Lung (tissue), 17 donors: ENCODE measurements at places on chromosomes 7 and 10.

- DNase-seq = no peak
Measured at GRCh38 chr10:43623351-43623750, 17.1 kb downstream of the ZNF485 start.

DNA sequence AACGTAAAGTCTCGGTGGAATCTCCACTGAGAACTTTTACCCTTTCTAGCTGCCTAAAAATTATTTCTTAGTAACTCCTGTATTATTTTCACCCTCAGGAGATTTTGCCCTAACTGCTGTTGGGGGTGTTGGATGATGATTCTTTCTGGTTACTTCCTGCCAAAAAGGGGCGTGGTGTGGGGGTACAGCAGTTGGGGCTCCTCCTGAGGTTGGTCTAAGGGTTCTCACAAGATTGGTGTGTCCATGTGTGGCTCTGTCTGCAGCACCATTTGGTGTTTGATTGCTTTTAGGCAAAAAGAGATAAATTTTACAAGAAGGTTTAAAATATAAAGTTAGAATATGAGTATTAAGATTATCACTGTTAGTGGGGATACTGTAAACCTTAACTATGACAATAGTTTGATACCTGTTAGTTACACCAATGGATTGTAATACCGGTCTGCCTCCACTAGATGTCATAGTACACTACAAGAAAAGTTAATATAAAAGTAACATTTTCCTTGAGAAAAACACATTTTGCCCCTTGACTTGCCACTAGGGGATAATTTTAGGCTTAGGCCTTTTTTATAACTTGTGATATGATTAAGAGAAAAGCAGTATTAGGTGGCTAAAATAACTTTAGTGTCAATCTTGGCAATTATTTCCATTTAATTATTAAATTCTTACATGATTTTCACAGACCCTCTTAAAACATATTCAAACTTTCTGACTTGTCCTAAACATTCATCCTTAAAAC is 928.7 kb downstream of the IPMK start:
- DNase-seq = peak; percentile 47

- no peak for DNase-seq
Measured at GRCh38 chr7:127250312-127251035, 2.3 kb downstream of the GRM8 start.

GRCh38 chr7:25731068-25731845 is 420.7 kb upstream of the NFE2L3 start:
- DNase-seq = no peak

GRCh38 chr7:34022626-34023025 is 117.3 kb downstream of the BMPER start:
- no peak for DNase-seq

DNA sequence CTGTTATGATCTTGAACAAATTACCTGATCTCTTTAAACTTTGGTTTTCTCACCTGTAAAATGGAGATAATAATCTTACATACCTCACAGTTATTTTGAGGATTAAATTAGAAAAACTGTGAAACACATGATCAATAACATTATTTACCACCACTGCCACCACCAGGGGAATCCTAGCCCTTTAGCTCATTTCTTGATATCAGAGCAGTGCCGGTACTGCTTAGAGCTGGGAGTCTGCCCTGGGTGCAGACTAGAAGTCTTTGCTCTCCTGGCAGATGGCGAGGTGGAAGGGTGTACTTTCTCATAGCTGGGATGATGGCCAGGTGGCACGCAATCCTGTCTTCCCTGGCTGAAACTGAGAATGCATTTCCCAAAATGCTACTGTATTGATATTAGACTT is 12.7 kb upstream of the EFCAB10 start:
- no peak for DNase-seq

- no peak for DNase-seq
Measured at GRCh38 chr7:113891828-113892227, 27.0 kb downstream of the PPP1R3A start.

DNA sequence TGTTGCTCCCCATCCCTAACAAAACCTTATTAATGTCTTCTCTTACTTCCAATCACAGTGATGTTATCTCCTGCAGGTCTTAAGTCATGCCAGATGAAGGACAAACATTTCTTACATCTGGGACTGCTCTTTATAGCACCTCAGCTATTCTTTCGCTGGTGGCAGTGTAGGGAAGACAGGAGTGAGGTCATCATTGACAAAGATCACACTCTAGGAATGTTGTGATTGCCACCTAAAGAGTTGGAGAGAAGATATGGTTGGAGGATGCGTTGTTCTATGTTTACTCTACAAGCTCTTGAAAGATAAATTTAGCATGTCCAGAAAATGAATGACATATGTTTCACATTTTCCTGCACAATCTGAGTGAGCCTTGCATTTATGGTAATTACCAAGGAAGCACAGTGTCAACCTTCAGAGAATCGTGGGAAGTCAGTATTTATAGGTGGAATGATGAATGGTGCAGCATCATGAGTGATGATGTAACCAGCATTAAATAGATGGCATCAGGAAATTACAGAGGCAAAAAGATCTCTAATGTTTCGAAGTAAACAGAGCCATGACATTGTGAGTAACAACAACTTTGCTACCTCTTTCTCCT is 188.1 kb upstream of the STEAP1 start:
- no peak for DNase-seq

GRCh38 chr7:128939861-128940410 is 2.2 kb downstream of the IRF5 start:
- no peak for DNase-seq

- no peak for DNase-seq
Measured at GRCh38 chr10:109838592-109839244, 84.6 kb downstream of the XPNPEP1 start.

- DNase-seq = no peak
Measured at GRCh38 chr10:21176934-21177480, 279.9 kb upstream of the NEBL start.

DNA sequence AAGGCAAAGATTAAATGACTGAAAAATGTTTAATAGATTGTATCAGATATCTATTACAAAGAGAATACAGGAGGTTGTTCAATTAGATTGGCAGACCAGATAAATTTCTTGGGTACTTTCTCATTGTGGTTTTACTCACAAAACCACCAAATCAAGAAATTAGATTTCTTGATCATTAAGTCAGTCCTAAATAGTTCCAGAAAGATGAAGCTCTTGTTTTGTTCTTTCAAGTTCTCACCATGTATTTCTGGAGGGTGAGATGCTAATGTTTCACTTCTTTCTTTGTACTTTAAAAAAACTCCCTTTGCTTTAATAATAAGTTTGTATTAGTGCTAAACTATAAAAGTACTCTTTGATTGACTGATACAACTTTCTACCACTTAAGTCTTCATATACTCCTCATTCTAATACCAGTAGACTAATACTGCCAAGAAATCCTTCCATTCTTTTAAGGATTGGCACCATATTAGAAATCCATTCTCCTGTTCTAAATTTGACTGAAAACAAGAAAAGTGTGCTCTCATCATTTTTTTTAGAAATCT is 69.4 kb downstream of the RNF133 start:
- no peak for DNase-seq

GRCh38 chr7:36400036-36400435 is 10.4 kb downstream of the ANLN start:
- no peak for DNase-seq

DNA sequence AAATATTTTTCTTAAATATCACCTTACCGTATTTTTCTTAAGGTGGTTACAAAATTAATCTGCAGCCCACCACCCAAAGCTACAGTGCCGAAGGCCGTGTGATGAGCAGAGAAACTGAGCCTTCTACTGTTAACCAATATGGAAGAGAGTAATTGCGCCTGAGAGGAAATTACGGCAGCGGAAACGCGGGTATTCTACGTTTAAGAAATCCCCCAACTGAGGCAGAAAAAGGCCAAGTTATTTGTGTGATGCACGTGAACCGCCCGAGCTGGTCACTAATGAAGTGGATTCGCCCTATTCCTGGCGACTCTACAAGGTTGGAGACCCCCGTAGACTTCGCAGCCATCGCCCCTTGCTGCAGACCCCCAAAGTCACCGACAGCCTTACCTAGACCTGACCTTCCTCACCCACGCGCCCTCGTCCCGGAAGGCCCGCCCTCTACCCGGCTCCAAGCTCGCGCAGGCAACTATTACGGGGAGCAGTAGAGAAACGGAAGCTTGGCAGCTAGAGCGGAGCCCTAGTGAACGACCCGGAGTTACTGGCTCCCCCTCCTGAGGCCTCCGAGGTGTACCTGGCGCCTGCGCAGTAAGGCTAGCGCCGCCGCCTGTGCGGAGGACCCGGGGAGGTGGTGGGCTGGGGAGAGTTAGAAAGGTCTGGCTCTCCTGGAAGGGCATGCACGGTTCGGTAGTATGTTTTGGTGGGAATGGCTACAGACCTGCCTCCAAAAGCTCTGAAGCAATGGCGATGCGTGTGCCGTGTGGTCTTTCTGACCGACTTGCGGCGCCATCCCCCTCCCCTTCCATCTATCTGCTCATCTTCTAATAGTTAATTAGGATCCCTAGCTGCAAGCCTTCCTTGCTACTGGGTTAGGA is at the start of gene MRPS33:
MRPS33 (minus strand) TSS at position 429 of the 872 bp plus-strand sequence. CDS start 4,319 bp downstream, outside the sequence.
- peak; percentile 99 for DNase-seq

GRCh38 chr7:44101966-44102845 is 1.9 kb upstream of the AEBP1 start:
- DNase-seq = no peak

DNA sequence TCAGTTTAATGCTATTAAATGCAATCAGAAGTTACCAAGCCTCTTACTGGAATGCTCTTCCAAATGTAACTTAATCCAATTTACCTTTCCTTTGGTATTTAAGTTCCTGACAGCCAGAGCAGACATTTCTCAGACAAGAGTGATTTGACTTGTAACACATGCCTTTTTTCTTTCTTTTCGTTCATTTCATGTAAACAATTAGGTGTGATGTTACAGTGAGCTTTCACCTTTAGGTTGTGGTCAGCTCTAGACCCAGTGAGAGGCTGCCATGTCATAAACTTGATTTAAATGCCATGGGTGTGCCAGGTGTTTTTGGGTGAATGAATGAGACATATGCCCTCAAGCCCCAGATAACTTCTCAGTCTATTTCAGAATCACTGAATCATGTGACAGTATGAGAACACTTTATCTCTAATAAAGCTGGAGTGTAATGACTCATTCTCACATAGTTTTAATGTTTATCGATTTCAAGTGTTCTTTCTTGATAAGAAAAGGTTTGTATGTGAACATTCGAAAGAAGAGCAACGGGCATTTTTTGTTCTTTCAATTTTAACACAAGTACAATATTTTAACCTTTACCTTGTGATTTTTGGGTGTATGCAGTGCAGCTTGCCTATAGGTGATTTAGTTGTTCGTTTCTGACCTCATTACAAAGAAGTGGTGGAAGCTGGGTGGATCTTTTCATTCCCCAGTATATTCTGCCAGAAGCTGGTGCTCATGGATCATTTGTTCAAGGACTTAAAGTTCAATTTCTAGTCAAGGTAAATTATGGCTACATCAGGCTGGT is 61.5 kb downstream of the CHN2 start:
- DNase-seq = no peak

DNA sequence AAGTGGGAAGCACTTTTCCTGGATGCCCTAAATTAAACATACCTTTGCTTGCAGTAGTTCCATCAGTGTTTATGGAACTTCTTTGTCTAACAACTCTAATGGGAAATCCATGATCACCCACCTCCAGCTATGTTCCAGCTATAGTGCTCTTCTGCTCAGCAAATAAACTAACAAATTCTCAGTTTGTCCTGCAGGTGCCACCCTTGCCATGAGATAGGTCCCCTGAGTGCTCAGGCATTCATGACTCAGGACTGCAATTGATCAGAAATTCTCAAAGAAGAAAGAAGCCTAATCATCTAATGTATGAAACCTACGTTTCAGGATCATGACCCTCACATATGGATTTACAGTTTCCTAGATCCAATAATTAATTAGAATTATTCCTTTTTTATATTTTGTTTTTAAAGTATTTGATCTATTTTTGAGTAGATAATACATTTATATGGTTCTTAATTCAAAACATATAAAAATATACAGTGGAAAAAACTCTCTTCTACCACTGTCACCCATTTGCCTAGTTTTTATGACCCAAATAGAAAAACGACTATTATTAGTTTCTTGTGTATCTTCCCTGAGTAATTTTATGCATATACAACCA is 48.7 kb upstream of the DYNC1I1 start:
- DNase-seq = peak; percentile 63

GRCh38 chr10:18635995-18636394 is 15.4 kb downstream of the NSUN6 start:
- DNase-seq = no peak

GRCh38 chr10:97814996-97815395 is 34.6 kb upstream of the GOLGA7B start:
- no peak for DNase-seq

DNA sequence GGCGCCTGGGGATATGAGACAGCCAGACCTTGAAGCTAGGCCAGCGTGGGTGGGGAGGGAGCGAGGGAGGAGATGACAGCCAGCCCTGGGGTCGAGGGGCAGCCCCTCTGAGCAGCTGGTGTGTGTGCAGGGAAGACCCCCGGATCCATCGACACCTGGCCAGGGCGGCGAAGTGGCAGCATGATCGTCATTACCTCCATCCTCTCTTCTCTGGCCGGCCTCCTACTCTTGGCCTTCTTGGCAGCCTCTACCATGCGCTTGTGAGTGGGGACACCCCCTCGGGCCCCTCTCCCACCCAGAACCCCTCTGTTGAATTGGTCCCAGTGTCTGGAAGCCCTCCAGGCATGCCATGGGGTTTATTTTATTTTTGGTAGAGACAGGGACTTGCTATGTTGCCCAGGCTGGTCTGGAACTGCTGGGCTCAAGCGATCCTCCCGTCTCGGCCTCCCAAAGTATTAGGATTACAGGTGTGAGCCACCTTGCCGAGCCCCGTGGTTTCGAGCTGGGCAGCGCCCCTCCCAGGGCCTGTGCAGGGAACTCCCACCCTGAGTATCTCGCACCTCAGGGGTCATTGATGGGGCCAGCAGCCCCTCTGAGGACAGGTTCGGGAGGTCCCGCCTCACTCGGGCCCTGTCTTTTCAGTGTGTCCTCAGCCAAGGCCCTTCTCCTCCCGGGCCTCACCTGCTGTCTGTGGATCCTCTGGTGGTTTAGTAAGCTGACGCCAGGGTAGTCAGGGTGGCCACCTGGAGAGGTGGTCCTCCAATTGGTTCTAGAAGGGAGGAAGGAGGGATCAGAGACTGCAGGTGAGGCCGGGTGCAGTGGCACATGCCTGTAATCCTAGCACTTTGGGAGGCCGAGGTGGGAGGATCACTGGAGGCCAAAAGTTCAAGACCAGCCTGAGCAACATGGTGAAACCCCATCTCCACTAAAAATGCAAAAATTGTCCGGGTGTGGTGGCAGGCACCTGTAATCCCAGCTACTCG is 3.8 kb downstream of the UPK3B start:
- DNase-seq = no peak

GRCh38 chr7:30761214-30762156 is 9.6 kb downstream of the INMT start:
- DNase-seq = no peak

DNA sequence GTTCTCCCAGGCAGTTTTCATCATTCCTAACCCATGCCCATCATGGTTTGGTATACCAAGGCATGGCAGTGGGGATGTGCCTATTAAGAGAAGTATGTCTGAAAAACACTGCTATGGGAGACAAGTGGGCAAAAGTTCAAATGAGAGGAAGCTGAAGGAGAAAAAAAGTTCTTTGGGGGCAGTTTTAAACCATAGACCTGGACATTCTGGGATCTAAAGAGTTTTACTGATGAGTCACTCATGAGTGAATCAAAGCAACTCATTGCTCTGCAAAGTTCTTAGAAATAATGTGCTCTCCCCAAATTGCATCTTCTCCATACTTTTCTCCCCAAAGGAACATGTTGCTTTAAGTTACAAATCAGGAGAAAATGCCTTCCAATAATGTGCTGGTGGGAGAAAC is 256.9 kb upstream of the MTPN start:
- DNase-seq = no peak
